Activated CD4-positive, alpha-beta memory T cell treated with anti-CD3 and anti-CD28 coated beads, Interleukin-2, amount 10 ng/mL, durations not matched to agents 7 days and 5 days (primary cell): ENCODE measurements at places on chromosomes 1 and 21. TPM values are rescaled to one million over a fixed set of nuclear protein-coding genes. Genes with fewer than 3 reads are reported as not detected.

The CFAP141 gene
- total RNA-seq, result not detected

The ESRRG gene
- total RNA-seq, result not detected

The GGPS1 gene
- total RNA-seq, result 28.2 TPM

The FAM43B gene
- total RNA-seq, result not detected

The CACHD1 gene
- total RNA-seq, result 0.05 TPM

The MYBPH gene
- total RNA-seq, result not detected

The NDUFV3 gene
- total RNA-seq, result 17.0 TPM

The CACNA1E gene
- total RNA-seq, result not detected

The PIGP gene
- total RNA-seq, result 17.2 TPM

The CSF3R gene
- total RNA-seq, result 0.43 TPM

The ZNF362 gene
- 18.1 TPM for total RNA-seq

The OR2L3 gene
- not detected for total RNA-seq

The C1orf141 gene
- total RNA-seq, result not detected

The FCRL3 gene
- 0.73 TPM for total RNA-seq

The BRDT gene
- total RNA-seq, result 0.58 TPM

The DNAI4 gene
- 1.4 TPM for total RNA-seq

The PDE4DIP gene
- total RNA-seq, result 31.3 TPM

The RYR2 gene
- 0.05 TPM for total RNA-seq

The GSTM1 gene
- total RNA-seq, result not detected

The KRTAP11-1 gene
- not detected for total RNA-seq

The ISG15 gene
- 623 TPM for total RNA-seq

The SPRR5 gene
- total RNA-seq, result not detected

The PIGK gene
- 21.7 TPM for total RNA-seq
